Stimulated activated CD8-positive, alpha-beta memory T cell treated with anti-CD3 and anti-CD28 coated beads, Interleukin-7, amount 100 ng/mL, for 1 hour (primary cell): ENCODE measurements at places on chromosomes 13 and 19.

DNA sequence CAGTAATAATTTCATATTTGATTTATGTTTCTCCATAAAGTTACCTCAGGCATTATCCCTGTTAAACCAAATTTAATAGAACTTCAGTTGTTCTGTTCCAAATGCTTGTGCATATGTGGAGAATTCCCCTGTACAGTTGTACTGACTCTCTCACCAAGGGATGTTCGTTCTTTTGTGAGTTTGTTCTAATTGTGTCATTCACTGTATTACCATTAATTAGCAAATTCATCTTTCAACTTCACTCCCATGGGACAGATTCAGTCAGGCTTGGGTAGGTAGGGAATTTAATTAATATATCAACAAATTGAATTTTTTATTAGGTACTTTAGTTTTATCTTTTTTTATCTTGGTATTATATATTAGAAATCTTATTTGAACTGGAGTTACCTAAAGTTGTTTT lies 265.4 kb downstream of the DCT start:
- no peak for DNase-seq

- no peak for DNase-seq
Measured at GRCh38 chr19:16876904-16877361, 11.9 kb upstream of the F2RL3 start.

DNA sequence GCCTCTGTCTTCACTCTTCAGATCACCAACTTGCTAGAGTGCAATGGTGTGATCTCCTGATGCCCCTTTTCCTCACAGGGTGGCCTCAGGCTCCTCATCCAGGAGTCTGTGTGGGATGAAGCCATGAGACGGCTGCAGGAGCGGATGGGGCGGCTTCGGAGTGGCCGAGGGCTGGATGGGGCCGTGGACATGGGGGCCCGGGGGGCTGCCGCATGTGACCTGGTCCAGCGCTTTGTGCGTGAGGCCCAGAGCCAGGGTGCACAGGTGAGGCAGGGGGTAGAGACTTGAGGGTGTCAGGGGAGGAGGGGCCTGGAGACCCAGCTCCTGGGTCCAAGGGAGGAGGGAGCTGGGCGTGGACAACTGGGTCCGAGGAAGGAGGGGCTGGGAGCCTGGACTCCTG lies 9.5 kb downstream of the ALDH16A1 start:
- DNase-seq = no peak

GRCh38 chr13:18959229-18959628 lies 222.4 kb downstream of the TUBA3C start:
- DNase-seq = no peak

DNA sequence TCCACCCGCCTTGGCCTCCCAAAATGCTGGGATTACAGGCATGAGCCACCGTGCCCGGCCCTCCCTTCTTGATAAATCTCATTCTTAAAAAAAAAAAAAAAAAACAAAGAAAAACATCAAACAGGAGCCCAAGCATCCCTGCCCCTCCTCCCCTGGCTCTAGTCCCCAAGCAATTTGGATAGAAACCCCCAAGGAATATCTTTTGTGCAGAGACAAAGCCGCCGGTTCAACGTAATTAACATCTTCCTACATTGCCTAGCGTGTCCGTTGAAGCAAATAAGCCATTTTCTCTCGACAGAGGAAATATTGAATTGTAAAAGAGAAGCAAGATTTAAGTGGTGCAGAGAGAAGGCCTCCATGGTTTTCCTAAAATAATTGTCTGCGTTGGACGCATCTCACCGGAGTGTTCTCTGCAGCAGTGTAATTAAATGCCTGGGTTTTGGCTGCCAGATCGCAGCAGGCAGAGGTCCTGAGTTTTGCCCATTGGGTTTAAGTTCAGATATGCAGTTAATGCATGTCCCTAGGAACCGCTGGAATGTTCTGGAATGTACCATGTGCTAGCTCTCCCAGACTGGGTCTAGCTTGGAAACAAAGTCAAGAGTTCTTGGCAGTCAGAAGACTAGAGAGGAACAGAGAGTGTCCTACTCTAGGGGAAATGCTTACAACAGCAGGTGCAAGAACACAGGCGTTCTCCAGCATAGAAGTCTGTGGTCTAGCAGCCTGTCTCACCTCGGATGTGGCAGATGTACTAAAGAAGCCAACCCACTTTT lies 30.8 kb downstream of the PIN1 start:
- no peak for DNase-seq

- DNase-seq = no peak
Measured at GRCh38 chr19:48392860-48393558, 459 bp upstream of the GRIN2D start.

- DNase-seq = peak; percentile 40
Measured at GRCh38 chr19:2476451-2477140, 669 bp downstream of the GADD45B start.

- DNase-seq = no peak
Measured at GRCh38 chr13:96780105-96780504, 214.2 kb downstream of the OXGR1 start.

DNA sequence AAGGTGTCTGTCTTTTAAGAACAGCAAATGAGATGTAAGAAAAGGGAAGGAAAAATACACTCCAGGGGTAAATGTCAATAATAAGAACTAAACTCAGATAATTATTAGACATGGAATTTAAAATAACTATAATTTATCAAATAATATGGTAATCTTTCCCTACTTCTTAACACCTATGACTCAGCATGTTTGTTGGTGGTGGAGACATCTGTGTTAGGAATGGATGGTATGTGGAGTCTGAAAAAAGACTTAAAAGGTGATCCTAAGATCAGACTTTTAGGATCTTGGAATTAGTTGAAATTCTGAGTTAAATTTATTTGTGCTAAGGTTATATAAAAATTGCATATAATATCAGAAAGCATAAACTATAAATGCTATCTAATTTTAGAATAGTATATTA lies 915.1 kb downstream of the SLITRK5 start:
- no peak for DNase-seq
